HepG2 (cell line): ENCODE measurements at places on chromosomes 3 and 15. TPM values are rescaled to one million over a fixed set of nuclear protein-coding genes. Genes with fewer than 3 reads are reported as not detected.
A peak's percentile ranks its signal among the peaks of the same experiment; 100 is the strongest.

The C2CD4B gene
- total RNA-seq = not detected in 2 replicates

The IP6K1 gene
- 17.7 and 20.0 TPM in 2 replicates for total RNA-seq

GRCh38 chr3:7025581-7026300, 164.8 kb downstream of the GRM7 start:
- no peaks in the 10 kb centered on the region for H3K27me3 ChIP-seq
- no peak overlapping the region for H3K4me3 ChIP-seq
- DNase-seq = no peak
- no peaks in the 10 kb centered on the region for H3K36me3 ChIP-seq
- no peak overlapping the region for H3K27ac ChIP-seq

DNA sequence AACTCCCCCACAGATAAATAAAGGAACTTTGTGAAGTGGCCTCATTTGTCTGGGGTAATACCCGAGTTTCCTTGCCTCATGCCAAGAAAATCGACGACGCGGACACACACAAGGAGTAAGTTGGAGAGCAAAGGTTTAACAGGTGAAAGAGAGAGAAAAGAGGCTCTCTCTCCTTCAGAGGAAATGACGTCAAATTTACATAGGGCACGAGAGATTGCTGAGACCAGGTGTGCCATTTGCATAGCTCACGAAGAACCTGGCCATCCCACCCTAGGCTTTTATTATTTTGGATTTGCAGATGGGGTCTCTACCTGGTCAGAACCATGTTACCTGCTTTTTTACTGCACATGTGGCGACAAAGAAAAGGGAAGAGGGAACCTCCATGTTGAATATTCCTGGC, 49.3 kb upstream of the IGF2BP2 start:
- no peak for DNase-seq
- H3K4me1 ChIP-seq = peaks cover 13% of the 10 kb centered on the region; the same call in 1 of the 2 replicates
- 0 out of 3 replicates have a peak, but pooled peaks cover 2% of the 10 kb centered on the region for H3K27me3 ChIP-seq
- H3K36me3 ChIP-seq = no peaks in the 10 kb centered on the region

- no peaks in the 10 kb centered on the region for H3K4me1 ChIP-seq
- no peak overlapping the region for H3K27ac ChIP-seq
- no peak overlapping the region for H3K4me3 ChIP-seq
- no peaks in the 10 kb centered on the region for H3K36me3 ChIP-seq
- no peak for DNase-seq
- H3K27me3 ChIP-seq = peaks cover 29% of the 10 kb centered on the region; the same call in 1 of the 3 replicates
Measured at GRCh38 chr15:92467245-92467644, 73.6 kb downstream of the ST8SIA2 start.

GRCh38 chr3:127738192-127738840, 65.6 kb downstream of the ABTB1 start:
- peaks cover 48% of the 10 kb centered on the region for H3K27me3 ChIP-seq
- no peaks in the 10 kb centered on the region for H3K4me1 ChIP-seq
- DNase-seq = no peak
- no peak overlapping the region for H3K4me3 ChIP-seq

GRCh38 chr3:16846373-16847080, 38.2 kb upstream of the PLCL2 start:
- H3K36me3 ChIP-seq = no peaks in the 10 kb centered on the region
- no peaks in the 10 kb centered on the region for H3K4me1 ChIP-seq
- no peaks in the 10 kb centered on the region; the same call in 1 of the 2 replicates for H3K27me3 ChIP-seq
- no peak for DNase-seq
- no peak overlapping the region for H3K4me3 ChIP-seq

DNA sequence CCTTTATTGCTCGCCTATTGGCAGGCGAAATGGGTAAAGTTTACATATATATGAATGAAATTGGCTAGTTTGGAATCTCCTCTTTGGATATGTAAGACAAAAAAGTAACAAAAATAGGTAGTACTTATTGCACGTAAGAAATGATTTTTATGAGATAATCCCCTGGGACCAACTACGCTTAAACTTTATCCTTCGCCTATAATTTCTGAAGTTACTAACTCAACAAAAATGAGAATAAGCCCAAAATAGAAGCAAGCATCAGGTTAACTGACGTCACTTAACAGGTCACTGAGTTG, 438 bp upstream of the SLC49A4 start:
- DNase-seq = no peak
- H3K4me3 ChIP-seq = peak overlapping the region; percentile 75
- H3K36me3 ChIP-seq = no peaks in the 10 kb centered on the region
- H3K4me1 ChIP-seq = peaks cover 59% of the 10 kb centered on the region
- H3K27ac ChIP-seq = peak overlapping the region; percentile 86
